ENCODE measurements at places on chromosomes 12 and 14.

- DNase-seq = no peak
Measured at GRCh38 chr12:93827669-93828068, 150.5 kb downstream of the CRADD start.

DNA sequence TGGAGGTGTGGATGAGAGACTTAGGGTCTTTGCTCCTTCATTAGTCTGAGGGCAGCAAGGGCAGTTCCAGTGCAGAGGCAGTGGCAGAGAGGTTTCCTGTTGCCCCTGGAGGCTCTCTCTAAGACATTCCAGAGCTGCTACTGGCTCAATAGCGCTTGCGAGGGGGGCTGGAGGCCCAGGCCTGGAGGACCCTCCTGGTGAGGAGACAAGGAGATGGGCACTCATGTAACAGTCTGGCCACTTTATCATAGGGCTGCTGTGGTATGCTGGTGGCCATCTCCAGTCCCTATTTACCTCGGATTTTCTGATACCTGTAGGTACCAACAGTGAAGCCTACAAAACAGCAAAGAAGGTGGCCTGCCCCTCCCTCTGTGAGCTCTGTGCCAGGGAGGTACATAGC lies 12.7 kb downstream of the CLEC2A start:
- no peak for DNase-seq

- DNase-seq = no peak
Measured at GRCh38 chr12:121278169-121279070, 18.1 kb downstream of the CAMKK2 start.

DNA sequence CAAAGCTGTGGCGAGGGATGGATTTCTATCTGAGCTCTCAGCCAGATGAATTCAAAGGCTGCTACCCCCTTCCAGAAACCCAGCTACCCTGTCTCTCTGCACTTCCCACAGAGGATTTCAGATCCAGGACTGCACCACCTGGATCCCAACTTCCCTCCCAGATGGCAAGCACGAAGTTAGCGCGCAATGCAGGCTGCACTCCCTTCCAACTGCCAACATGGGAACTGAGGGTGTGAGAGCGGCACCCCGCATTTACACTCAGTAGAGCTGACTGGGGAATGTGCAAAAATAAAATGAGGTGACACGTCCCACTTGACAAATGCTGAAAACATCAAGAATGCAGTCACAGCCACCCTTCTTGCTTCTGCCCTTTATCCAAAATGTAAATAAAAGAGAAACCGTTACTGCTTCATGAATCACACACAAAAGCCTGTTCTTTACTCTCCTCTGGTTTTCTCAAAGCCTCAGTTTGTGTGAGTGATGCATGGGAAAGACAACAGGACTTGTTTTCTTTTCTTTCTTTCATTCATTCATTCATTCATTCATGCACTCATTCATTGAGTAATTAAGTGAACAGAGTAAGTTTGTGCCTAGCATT lies 85.7 kb downstream of the ITPK1 start:
- no peak for DNase-seq

GRCh38 chr12:13087766-13088165 lies 15.7 kb downstream of the GSG1 start:
- DNase-seq = no peak
